Stimulated activated CD4-positive, alpha-beta T cell treated with anti-CD3 and anti-CD28 coated beads, Interleukin-15, amount 100 ng/mL, for 48 hours (primary cell): ENCODE measurements at places on chromosomes 12 and 14.

GRCh38 chr14:54329082-54329695 is 67.6 kb upstream of the CDKN3 start:
- no peak for DNase-seq

GRCh38 chr14:106347291-106347778 is 821.0 kb downstream of the TMEM121 start:
- no peak for DNase-seq

DNA sequence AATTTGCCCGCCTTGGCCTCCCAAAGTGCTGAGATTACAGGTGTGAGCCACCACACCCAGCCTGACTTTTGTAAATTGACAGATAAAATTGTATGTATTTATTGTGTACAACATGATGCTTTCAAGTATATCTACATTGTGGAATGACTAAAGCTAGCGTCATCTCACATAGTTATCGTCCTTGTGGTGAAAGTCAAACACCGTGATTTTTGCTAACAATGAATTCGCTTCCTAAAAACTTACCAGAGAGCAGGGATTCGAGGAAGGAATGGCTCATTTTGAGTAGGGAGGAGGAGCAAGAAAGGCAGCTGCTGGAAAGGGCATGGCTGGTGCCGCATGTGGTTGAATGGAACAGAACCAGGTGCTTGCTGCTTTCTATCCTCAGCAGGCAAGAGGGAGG is 85.4 kb downstream of the LGMN start:
- DNase-seq = no peak

DNA sequence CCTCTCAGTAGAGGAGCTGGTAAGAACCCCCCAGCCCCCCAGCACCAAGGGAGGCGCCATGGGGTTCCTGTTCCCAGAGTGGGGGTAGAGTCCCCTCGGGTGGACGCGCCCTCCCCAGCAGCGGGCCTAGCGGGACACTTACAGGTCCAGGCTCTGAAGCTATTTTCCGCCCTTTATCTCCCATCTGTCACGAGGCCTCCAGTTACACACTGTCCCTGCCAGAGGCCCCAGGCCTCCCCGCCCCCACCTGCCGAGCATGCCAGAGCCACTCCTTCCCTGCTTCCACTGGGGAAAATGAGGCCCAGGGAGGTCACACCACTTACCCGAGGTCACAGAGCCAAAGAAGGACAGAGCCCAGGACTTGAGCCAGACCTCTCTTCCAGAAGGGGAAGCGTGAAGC is 3.1 kb downstream of the C14orf180 start:
- DNase-seq = no peak

- no peak for DNase-seq
These were observed 125.6 kb downstream of the PIWIL1 start for GRCh38 chr12:130463275-130463658.

DNA sequence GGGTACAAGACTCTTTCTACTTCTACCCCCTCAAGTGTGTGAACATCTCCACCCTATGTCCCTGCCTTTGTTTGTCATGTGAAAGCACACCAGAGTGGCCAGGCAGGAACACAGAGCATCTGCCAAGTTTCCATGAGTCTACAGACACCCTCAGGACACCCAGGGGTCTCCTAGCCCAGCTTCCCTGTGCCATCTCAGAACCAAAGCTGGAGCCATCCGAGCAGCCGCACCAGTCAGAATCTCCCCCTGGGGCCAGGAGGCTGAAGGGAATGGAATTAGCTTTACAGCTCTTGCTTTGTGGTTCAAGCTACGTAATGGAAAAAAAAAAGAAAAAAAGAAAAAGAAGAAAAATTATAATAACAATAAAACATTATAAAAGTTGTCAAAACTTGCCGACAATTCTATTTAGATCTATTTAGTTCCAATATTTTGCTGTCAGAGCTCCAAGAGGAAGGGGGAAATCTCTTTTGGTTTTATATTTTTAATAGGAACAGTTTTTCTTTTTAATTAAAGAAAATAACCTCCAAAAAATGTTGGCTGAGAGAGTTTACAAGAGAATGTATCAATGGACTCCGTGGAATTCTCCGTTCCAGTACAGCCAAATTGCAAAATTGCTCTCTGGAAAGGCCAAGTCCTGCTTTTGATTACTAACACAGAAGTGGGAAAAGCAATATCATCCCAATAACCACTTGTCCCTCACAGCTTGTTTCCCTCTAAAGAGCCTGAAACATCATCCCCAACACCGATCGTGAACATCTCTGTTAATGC is 37.1 kb downstream of the TBX5 start:
- DNase-seq = no peak

GRCh38 chr12:12723149-12723680 is 6.0 kb downstream of the CDKN1B start:
- DNase-seq = no peak

DNA sequence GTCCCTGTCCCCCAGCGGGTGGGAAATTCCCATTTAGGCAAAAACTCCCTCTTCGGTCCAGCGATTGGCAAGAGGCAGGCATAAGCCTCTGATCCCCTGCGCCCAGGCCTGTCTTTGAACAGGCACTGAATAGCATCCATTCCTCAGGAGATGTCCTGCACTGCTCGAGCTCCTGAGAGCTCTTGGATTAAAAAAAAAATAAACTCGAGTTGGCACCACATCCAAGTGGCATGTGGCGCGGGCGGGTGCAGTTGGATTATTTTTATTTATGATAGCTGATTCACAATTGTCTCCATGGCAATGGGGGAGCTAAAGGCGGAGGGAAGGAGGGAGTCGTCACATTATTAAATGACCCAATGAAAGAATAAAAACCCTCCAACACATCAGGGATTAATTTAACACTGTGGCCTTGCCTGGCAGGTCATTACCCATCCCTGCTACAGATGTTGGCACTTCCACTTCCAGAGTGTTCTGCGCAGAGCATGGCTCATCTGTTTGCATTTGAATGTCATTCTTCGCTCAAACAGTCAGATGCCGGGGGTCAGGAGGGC is 207.2 kb downstream of the AACS start:
- DNase-seq = no peak

DNA sequence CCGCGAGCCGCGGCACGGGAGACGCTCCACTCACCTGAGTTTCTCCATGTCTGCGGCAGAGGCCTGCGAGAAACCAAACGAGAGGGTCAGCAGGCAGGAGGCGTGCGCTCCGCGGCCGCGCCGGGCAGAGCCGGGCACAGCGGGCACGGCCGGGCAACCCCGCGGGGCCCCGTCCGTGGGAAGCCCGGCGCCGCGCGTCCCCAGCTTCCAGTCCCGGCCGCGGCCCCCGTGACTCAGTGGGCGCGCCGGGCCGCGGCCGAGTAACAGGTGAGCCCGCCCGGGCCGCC is 19.4 kb downstream of the BEGAIN start:
- no peak for DNase-seq

DNA sequence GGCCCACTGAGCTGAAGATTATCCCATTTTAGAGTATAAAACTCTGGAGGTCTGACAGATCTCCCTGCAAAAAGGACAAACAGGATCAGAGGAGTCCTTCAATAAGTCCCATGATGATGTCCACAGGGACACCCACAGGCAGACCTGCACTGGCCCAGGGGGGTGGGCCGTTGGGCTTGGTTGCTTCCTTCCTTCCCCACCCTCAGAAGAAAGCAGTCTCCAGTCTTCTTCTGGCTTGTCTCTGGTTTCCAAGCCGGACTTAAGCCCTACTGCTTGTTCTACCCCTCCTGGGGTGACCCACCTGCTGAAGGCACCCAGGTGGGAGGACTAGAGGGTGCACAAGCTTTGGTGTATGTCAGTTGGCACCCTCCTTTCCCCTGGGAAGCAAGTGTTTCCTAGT is 209.0 kb downstream of the ANO2 start:
- no peak for DNase-seq

DNA sequence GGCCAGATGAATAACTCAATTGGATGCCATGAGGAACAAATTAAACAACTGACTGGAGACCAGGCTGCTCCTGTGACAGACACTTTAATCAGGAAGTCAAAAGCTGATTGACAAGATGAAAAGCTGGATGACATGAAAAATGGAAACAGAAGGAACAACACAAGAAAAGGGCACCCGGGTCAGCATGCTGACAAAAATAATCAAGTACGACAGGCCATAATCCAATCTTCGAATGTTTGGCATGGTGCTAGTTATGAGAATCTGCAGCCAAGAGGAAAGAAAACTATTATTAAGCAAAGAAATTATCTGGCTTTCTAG is 544.7 kb downstream of the ETNK1 start:
- no peak for DNase-seq

GRCh38 chr12:104870797-104871196 is 87.3 kb downstream of the SLC41A2 start:
- no peak for DNase-seq

DNA sequence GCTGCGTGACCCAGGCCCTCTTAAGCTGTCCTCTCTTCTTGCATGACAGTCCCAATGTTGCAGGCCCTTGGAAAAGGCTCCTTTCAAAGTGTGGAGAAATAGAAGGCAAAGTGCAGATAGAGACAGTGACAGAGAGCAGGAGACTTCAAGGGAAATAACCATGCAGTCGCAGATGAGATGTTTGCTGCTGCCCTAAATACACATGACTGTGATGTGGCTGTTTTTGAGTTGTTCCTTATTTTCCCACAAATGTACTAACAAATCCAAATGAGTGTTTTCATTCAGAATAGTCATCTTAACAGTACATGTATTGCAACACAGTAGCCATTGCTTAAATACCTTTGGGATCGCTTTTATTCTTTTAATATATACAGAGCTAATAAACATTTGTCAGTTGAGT is 101.6 kb downstream of the SLC15A5 start:
- no peak for DNase-seq
